ENCODE measurements at places on chromosomes 6 and 20.

GRCh38 chr6:108650781-108651180 lies 90.1 kb downstream of the FOXO3 start:
- DNase-seq: no peak

DNA sequence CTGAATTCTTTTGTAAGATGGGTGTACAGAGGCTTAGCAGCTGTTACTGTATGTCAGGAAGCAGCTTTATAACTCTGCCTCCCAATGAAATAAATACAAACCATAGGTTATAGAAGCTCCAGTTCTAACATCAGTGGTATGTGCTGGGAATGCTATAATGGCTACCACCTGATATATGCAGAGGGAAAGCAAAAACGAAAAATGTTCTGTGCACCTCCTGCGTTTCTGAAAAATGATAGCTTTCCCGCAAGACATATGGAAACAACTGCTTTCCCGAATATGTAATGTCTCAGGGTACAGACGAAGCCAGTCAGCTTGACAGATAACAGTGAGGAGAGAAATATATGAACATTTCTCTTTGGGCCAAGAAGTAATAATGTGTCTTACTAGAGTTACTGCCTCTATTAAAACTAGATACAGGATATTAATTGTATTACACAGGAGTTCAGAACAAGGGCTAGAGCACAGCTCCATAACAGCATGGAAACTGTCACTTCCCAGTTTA lies 517.0 kb upstream of the NRSN1 start:
- DNase-seq: no peak

GRCh38 chr6:44264154-44265006 lies 971 bp downstream of the NFKBIE start:
- DNase-seq: peak; percentile 24

GRCh38 chr6:2126351-2126750 lies 119.1 kb downstream of the GMDS start:
- DNase-seq: no peak

- DNase-seq: no peak
Measured at GRCh38 chr6:90595854-90596253, 9.0 kb upstream of the MAP3K7 start.

GRCh38 chr6:160042788-160043301 lies 74.0 kb downstream of the IGF2R start:
- DNase-seq: no peak

- DNase-seq: no peak
Measured at GRCh38 chr20:4179545-4179944, 164.2 kb upstream of the RNF24 start.

GRCh38 chr6:80331974-80332373 lies 225.5 kb downstream of the BCKDHB start:
- no peak for DNase-seq

DNA sequence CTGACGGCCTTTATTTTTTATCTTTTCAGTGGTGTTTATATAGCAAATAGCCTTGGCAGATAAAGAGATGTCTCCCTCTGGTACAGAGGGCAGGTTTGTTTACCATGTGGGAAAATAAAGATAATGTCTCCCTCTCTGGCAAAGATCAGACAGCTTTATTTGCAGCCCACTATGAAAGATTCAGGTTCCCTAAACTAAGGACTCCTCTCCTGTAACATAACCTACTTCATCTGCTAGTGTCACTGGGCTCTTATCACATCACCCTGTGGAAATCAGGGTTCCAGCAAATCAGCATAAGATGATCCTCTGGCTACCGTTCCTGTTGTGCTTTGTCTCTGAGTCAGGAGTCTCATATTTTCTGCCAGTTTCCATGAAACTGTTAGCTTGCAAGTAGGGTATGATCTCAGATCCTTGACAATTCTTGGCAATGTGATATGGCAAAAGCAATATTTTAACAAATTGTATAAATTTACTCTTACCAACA lies 3.1 kb downstream of the FBXL4 start:
- DNase-seq: no peak

DNA sequence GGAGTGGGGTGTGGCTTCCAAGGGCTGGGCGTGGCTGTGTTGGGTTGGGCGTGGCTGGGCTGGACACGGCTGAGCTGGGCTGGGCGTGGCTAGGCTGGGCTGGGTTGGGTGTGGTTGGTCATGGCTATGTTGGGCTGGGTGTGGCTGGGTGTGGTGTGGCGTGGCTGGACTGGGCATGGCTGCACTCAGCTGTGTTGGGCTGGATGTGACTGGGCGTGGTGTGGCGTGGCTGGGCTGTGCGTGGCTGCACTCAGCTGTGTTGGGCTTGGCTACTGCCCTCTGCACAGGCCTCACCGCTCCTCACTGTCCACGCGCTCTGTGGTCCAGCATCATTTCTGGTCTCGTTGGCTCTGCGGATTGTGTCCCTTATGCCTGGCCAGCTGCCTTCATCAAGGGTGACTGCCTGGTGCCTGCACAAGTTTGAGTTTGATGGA lies 43.5 kb upstream of the SLCO4A1 start:
- DNase-seq: no peak

DNA sequence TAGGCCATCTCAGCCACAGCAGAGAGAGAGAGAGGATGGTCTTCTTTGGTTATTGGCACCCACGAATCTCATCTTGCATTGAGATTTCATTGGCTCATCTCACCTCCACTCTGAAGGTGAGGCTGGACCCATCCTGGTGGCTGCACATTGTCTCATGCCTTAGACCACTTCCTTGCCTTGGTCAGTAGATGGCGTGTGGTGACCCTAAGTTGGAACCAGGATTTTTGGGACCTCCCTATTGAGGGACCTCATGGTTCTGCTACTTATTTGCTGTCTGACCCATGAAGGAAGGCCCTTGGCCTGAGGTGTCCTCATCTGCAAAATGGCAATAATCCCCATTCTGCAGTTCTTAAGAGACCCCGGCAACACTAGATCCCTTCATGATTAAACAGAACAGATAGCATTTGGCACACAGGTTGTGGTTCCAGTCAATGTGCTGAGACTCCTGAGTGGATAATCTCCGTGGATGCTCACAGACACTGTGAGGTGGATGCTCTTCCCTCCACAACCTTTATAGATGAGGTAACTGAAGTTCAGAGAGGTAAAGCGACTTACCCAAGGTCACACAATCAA lies 21.5 kb upstream of the AAR2 start:
- DNase-seq: no peak

Data from activated CD4-positive, CD25-positive, alpha-beta regulatory T cell (primary cell).